ENCODE measurements at places on chromosomes 4 and X. TPM values are rescaled to one million over a fixed set of nuclear protein-coding genes. Genes with fewer than 3 reads are reported as not detected.

The FLNA gene
- 721 TPM for total RNA-seq

The MAGEA6 gene
- total RNA-seq = 118 TPM

The CLIC2 gene
- total RNA-seq = 4.4 TPM

The ATOH1 gene
- total RNA-seq = not detected

The NXF2B gene
- total RNA-seq = 1.9 TPM

The ZNF185 gene
- 4.0 TPM for total RNA-seq

The COX7B gene
- 577 TPM for total RNA-seq

The TRO gene
- total RNA-seq = 7.1 TPM

The KCNIP4 gene
- not detected for total RNA-seq

The ETDC gene
- not detected for total RNA-seq

The IL1RAPL1 gene
- 1.5 TPM for total RNA-seq

The TCP11X2 gene
- total RNA-seq = not detected

The GLUD2 gene
- total RNA-seq = 2.6 TPM

The MAGED4B gene
- total RNA-seq = 3.5 TPM

The NALF2 gene
- 0.51 TPM for total RNA-seq

The CFAP47 gene
- total RNA-seq = 0.06 TPM

The CDX4 gene
- not detected for total RNA-seq

The ATP1B4 gene
- not detected for total RNA-seq

The S100P gene
- not detected for total RNA-seq

The SOX3 gene
- total RNA-seq = not detected

The ZCCHC12 gene
- not detected for total RNA-seq

The GC gene
- not detected for total RNA-seq

The USP17L13 gene
- total RNA-seq = not detected

The NPY1R gene
- not detected for total RNA-seq

The YY2 gene
- 0.11 TPM for total RNA-seq

Measured in Daoy (cell line).